ENCODE measurements at places on chromosomes 4 and X.

- DNase-seq = no peak
Measured at GRCh38 chrX:129773649-129774458, 5.9 kb upstream of the SASH3 start.

DNA sequence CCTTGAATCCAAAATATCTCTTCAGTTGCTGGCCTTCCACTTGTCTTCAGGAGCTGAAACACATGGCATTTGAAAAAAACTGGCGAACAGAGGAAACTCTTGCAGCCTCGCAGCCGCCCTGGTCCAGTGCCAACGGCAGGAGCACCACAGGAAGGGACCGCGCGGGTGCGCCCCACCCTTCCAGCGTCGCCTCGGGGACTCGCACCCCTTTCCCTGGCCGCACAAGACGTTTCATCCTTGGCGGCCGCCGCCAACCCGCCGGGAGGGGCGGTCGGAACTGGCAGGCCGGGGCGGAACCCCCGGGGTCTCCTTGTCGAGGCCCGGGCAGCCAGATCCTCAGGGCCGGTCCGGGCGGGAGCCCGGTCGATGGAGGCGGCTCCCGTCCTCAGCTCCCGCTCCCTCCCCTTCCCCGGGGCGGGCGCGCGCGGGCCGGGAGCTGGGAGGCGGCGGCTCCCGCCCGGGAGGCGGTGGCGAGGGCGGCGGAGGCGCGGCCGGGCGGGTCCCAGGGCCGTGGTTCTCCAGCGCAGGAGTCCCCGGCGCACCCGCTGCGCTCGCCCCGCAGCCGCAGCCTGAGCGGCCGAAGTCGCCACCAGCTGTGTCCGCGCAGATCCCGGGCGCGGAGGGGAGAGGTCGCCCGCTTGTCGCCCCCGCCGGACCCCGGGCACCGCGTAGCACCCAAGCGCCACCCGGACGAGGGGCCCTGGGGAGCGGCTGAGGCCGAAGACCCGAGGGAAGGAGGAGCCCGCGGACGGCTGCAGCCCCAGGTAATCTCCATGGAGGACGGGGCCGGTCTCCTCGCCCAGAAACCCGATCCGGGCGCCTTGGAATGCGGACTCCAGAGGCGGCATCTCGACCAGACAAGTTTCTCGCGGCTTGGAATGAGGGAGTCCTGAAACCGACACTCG, 886 bp upstream of the NDST3 start:
- DNase-seq = no peak

GRCh38 chr4:38566806-38567398, 97.1 kb upstream of the KLF3 start:
- no peak for DNase-seq

DNA sequence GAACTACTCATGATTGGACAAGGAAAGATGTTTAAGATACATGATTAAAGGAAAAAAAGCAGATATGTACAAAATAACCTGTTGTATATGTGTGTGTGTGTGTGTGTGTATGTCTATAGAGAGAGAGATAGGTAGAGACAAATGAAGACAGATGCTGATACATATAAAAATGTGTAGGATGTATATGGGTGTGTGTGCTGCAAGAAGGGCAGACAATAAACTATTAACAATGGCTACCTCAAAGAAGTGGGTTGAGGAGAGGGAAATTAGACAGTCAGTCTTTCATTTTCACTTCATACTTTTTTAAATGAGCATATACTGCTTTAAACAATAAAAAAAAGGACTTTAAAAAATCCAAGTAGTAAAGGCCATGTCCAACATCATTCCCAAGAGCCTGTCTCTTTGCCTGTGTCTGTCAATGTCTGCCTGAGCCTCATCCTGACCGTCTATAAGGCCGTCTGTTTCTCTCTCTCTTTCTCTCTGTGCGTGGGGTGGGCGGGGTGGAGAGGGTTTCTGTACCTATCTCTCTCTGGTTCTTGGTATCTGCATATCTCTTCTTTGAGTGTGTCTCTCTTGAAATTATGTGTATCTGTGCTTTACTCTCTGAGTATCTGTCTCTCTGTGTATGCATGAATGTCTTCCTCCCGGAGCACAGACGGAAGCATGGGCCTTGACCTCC, 62.8 kb downstream of the LRBA start:
- no peak for DNase-seq

GRCh38 chr4:108906006-108906405, 143.2 kb upstream of the ETNPPL start:
- DNase-seq = no peak

DNA sequence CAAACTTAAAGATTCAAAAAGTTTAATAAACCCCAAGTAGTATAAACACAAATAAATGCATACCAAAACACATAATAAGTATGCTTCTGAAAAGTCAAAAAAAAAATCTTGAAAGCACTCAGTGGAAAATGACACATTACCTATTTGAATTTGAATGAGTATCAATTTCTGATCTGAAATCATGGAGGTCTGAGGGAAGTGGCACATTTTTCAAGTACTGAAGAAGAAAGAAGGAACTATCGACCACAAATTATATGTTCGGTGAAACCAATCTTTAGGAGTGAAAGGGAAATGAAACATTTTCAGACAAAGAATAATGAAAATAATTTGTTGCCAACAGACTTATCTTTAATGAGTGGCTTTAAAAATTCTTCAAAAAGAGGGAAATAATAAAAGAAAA, 12.1 kb upstream of the F9 start:
- DNase-seq = no peak

- no peak for DNase-seq
Measured at GRCh38 chr4:109914322-109914721, 1.6 kb downstream of the EGF start.
